ENCODE measurements at places on chromosomes 2 and 18.

DNA sequence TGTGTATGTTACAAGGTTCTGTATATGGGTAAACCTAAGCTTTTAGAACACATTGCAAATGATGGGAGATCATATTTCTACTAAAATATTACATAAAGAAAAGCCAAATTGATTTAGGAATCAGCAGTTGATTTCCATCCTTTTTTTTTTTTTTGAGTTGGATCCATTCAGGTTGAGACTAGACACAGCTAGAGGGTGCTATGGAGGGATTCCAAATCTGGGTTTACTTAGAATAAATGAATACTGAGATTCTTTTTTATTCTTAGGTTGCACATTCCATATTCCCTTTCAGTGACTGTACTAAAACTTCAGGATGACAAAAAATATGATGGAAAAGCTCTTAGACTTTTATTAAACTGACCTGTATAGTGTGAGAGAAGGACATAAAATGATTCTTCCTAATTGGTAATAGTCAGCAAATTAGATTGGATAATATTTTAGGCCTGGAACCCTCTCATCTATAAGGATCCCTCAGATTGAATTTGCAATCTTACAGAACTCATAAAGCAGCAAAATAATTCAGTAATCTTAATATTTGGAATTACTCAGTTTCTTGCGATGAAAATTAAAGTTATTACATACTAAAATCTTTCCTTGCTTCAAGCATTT is 183.3 kb upstream of the SESTD1 start:
- DNase-seq: peak; percentile 13

- no peak for DNase-seq
These were observed 123.0 kb upstream of the THUMPD2 start for GRCh38 chr2:39902103-39902502.

GRCh38 chr2:128622955-128623620 is 304.4 kb upstream of the HS6ST1 start:
- no peak for DNase-seq

GRCh38 chr18:2515908-2516625 is 55.2 kb downstream of the METTL4 start:
- peak; percentile 61 for DNase-seq
